ENCODE measurements at places on chromosomes 3 and 15.

DNA sequence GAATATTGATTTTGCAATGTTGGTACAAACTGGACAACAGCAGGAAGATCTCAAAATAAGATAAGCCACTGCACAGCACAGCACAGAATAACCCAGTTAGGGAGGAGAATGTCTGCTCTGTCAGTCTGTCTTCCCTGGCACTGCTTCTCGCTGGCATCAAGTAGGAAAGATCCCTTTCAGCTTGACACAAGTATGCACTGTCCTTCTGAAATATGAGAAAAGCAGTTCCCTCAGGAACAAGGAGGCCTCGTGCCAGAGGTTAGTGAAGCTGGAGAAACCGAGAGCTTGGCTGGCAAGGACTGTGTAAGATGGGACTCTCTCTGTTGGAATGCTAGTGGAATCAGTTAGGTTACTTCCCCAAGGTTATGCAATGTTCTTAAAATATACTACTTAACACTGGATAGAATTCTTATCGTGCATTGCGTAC, 59.1 kb downstream of the FMN1 start:
- no peak for DNase-seq

GRCh38 chr3:380801-381200, 184.2 kb downstream of the CHL1 start:
- DNase-seq, result no peak

GRCh38 chr3:46056686-46057085, 29.4 kb upstream of the XCR1 start:
- DNase-seq, result no peak

DNA sequence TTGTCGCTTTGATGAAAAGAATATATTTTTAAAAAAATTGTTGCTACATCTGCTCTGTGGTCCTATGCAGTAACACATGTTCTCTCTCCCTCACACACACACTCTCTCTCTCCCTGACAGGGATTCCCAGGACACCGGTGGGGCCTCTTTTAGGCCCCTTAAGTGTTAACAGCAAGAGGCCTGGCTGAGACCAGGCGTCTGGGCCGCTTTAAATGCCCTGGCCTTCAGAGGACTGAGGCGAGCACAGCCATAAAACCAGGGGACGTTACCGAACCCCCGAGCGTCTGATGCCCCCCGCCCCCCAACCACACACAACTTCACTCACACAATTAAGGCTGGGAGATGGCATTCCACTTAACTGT, 1.7 kb downstream of the BNC1 start:
- DNase-seq, result no peak

Data from stimulated activated CD4-positive, alpha-beta T cell treated with anti-CD3 and anti-CD28 coated beads, Interleukin-1b, Interleukin-23, amount 100 ng/mL, for 4 hours (primary cell).